ENCODE measurements at places on chromosomes 5 and 9. TPM values are rescaled to one million over a fixed set of nuclear protein-coding genes. Genes with fewer than 3 reads are reported as not detected.

Gene SNX18
- 37.5 TPM for polyA plus RNA-seq

Gene PTGES2
- polyA plus RNA-seq, result 38.6 TPM

Gene GADD45G
- 6.6 TPM for polyA plus RNA-seq

Gene PLPP7
- polyA plus RNA-seq, result 25.8 TPM

Gene ZBTB26
- 7.8 TPM for polyA plus RNA-seq

Gene IFNA2
- polyA plus RNA-seq, result not detected

Gene UBE2B
- 172 TPM for polyA plus RNA-seq

Gene ANKRD34B
- 0.08 TPM for polyA plus RNA-seq

Gene SLC25A2
- polyA plus RNA-seq, result 0.17 TPM

Gene PLPP6
- 4.3 TPM for polyA plus RNA-seq

Gene SLC6A7
- polyA plus RNA-seq, result 0.17 TPM

Gene OR2K2
- not detected for polyA plus RNA-seq

Gene CTXN3
- polyA plus RNA-seq, result 0.99 TPM

Gene RNF180
- 1.3 TPM for polyA plus RNA-seq

Gene PTPN3
- polyA plus RNA-seq, result 1.7 TPM

Gene KIF20A
- 23.7 TPM for polyA plus RNA-seq

Gene GMCL2
- not detected for polyA plus RNA-seq

Gene C5
- polyA plus RNA-seq, result 9.6 TPM

Gene IL33
- polyA plus RNA-seq, result 33.8 TPM

Gene PRRX2
- 7.5 TPM for polyA plus RNA-seq

Gene IL31RA
- 1.1 TPM for polyA plus RNA-seq

Gene IFNA1
- not detected for polyA plus RNA-seq

Gene EGR1
- 169 TPM for polyA plus RNA-seq

Gene TGFBI
- 168 TPM for polyA plus RNA-seq

Gene INSL4
- polyA plus RNA-seq, result not detected

Gene SPINK14
- polyA plus RNA-seq, result not detected

Gene PDGFRB
- polyA plus RNA-seq, result 148 TPM

Gene SPAAR
- 1.0 TPM for polyA plus RNA-seq

Gene SPARC
- polyA plus RNA-seq, result 5,154 TPM

Gene GABRA1
- polyA plus RNA-seq, result not detected

Gene CNTLN
- 8.8 TPM for polyA plus RNA-seq

Gene TAF11L5
- polyA plus RNA-seq, result not detected

Gene ACER2
- 2.3 TPM for polyA plus RNA-seq

Gene AQP3
- polyA plus RNA-seq, result 4.9 TPM

Gene CDKN2B
- polyA plus RNA-seq, result 0.31 TPM

Gene MARCHF11
- polyA plus RNA-seq, result not detected
